Activated T-cell treated with anti-CD3 and anti-CD28 coated beads, Interleukin-2, amount 50 U/mL, for 1 hour (primary cell): ENCODE measurements at places on chromosomes 11 and 22.

DNA sequence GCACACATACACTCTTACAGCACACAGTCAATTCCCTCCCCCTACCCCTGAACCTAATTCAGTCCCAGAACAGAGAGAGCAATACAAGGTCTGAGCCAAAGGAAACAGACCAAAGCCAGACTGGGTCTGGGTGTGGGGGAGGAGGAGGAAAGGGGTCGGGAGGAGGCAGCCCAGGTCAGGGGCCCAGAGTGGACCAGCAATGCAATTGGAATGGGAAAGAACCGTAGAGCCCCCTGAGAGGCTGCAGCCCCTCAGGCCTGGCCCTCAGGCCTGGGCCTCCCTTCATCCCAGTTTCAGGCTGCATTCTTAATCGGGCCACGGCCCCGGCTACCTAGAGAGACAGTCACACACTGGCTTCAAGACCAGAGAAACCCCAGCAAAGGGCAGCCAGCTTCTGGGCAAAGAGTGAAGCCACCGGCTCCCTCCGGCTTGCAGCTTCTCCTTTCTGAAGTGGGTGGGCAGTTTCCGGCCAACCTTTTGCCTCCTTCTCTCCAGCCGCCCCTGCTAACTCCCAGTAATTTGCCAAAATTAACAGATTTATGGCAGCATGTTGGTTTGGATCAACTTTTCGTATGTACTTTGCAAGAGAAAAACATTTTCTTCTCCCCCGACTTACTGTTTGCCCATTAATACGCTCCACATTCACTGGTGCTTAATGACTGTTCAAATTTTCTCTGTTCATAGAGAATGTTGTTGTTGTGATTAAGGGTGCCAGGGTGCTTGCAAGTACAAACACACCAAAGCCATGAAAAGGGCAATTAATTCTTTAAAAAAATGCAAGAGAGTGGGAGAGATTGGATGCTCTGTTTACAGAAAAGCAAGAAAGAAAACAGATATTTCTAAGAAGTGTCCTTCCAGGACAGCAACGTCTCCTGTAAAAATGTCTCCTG is 488.3 kb downstream of the MN1 start:
- no peak for DNase-seq

- no peak for DNase-seq
Measured at GRCh38 chr11:20869123-20869522, 199.7 kb downstream of the NELL1 start.

- no peak for DNase-seq
Measured at GRCh38 chr11:12789054-12789453, 114.8 kb downstream of the TEAD1 start.

- DNase-seq, result no peak
Measured at GRCh38 chr11:12024254-12024926, 16.0 kb upstream of the DKK3 start.

GRCh38 chr11:8415195-8415594 is 151.5 kb upstream of the LMO1 start:
- DNase-seq, result no peak

GRCh38 chr11:115893461-115894099 is 389.4 kb upstream of the CADM1 start:
- DNase-seq, result no peak

- DNase-seq, result no peak
Measured at GRCh38 chr22:21752276-21752675, 16.7 kb upstream of the YPEL1 start.

DNA sequence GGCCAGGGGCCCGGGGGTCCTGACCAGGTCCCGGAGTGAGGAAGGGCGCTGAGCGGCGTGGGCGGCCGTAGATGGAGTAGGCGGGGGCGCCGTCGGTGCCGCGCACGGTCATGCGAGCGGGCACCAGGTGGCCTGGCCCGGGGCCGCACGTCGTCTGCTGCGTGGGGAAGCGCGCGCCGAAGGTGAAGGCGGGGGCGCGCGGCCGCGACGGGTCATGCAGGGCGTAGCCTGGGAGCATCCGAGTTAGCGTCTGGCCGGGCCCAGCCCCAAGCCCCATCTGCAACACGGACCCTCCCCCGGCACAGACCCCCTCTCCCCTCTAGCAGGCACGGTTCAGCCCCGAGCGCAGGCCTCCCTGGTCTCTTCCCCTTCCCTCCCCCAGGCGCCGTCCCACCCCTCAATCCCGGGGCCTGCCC is 1.7 kb upstream of the TYMP start:
- peak; percentile 64 for DNase-seq

- DNase-seq, result no peak
Measured at GRCh38 chr22:42825796-42826195, 31.3 kb downstream of the ARFGAP3 start.

DNA sequence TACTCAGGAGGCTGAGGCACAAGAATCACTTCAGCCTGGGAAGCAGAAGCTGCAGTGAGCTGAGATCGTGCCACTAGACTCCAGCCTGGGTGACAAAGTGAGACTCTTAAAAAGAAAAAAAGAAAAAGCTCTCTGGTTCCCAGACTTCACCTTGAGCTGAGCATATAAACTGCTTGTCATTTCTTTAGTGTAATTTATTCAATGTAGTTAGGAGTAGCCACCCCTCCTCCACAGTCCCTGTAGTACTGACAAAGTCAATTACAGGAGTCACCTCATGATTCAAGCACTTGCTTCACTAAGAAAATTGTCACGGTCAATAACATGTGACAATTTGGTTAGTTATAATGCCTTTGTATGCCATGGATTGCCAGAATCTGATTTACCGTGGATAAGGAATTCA is 7.2 kb downstream of the OR4D10 start:
- DNase-seq, result no peak

DNA sequence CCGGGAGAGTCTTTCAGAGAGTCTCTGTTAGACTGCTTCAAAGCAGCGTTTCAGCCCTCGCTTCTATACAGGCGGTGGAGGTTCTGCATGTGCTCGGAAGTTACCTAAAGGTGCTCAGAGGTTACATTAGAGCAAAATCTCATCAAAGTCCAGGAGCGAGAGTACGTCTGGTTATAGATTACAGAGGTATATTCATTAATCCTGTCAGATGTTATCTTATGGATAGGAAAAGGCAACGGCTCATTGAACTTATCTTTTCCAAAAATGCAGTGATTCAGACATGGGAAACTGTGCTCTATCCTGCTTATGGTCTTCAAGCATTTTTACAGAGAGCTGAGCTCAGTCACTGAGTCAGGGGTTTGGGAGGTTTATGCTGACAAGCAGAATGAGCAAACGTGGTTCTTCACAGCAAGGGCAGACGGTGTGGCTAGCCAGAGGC is 9.1 kb upstream of the ZBED5 start:
- DNase-seq, result no peak

GRCh38 chr11:84887055-84887629 is 740.0 kb downstream of the DLG2 start:
- DNase-seq, result no peak
